ENCODE measurements at places on chromosomes 13 and 19.
A peak's percentile ranks its signal among the peaks of the same experiment; 100 is the strongest.

DNA sequence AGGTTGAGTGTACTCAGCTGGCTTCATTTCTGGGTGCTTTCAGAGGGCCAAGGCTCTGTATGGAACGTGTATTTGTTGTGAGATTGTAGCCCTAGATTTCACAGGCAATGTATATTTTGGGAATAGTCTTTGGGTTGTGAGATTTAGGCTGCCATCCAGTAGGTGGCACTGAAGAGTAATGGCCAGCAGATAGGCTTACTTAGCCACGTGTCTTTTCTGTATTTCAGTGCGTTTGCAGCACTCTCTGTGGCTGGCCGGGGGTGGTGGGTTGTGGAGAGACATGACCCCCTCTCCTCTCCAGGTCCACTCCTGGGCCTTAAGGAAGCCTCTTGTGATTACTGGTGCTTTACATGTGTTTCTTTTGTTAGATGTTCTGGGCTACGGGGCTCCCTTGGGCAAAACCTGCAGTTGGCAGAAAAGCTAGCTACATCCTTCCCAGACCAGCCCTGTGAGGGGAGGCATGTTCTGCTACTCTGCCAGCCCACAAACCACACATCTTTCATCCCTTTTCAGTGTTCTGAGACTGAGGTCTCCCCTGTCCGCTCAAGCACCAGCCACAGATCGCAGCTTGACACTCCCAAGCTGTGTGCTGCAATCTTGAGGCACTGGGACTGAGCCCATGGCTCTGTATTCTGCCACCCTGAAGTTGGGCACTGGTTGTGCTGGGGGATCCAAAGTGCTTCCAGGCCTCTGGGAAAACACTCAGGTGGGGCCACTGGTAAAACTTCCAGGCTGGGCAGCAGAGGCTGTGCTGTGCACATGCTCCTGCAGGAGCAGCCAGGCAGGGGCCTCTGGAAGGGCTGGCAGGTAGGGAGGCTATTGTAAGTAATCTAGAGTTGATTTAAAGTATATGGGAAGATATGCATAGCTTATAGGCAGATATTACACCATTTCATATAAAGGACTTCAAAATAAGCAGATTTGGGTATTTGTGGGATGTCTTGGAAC, 1096.8 kb upstream of the PCDH20 start:
- no peak for DNase-seq

GRCh38 chr13:46743191-46743590, 53.8 kb downstream of the ESD start:
- no peak for DNase-seq

DNA sequence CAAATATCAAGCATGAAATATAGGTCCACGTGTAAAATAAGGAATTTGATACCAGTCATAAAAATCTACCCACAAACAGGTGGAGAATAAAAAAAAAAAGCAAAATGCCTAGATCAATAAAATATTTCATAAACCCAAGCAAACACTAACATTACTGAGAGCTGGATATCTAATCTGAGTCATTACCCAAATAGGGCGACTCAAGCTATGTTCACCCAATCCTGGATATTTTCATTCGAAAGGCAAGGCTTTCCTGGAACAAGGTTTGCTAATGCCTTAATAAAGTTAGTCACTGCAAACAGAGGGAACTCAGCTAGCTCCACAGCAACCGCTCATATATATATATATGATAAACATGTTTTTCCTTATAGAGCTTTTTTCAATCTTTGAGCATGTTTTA, 33.5 kb upstream of the TM9SF2 start:
- DNase-seq, result no peak

DNA sequence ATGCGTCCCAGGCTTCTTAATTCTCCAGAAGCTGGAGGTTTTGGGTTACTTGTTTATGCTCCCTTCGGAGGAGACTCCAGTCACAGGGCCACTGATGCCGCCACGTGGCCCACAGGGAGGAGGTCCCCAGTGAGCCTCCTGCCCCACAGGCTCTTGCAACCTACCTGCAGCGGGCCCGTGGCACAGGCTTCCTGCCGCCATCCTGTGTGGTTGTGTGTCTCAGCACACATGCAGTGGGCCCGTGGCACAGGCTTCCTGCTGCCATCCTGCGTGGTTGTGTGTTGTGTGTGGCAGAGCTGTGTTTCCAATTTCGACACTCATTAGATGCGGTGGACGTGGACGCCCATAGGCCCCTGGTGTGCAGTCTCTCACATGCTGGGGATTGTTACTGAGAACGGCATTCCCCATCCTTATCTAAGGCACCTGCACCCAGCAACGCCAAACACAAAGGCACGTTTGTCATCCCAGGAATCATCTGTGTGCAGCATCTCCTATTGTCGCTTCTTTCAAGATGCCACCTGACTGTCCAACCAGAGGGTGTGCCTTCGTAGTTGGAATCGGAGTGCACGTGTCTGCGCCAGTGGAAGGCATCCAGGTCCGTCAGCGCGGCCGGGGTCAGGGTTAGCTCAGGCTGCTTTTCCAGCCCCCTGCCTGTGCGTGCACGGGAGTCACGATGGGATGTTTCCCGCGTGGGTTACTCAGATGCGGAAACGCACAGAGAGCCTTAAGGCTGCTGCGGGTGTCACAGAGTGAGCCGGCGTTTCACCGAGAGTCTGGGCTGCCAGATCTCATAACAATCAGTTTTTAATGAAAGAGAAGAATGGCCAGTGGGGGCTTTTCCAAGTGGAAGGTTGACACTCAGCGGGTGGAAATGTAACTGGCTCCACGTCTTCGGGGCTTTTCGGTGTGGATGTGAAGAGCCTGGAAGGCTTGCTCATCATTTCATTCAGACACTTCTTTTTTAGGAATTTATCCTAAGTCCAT, 119.8 kb downstream of the ATP11A start:
- DNase-seq, result no peak

GRCh38 chr19:54114340-54115108, 933 bp downstream of the TFPT start:
- peak; percentile 31 for DNase-seq

- DNase-seq, result no peak
Measured at GRCh38 chr19:43804432-43804831, 2.2 kb upstream of the LYPD5 start.

DNA sequence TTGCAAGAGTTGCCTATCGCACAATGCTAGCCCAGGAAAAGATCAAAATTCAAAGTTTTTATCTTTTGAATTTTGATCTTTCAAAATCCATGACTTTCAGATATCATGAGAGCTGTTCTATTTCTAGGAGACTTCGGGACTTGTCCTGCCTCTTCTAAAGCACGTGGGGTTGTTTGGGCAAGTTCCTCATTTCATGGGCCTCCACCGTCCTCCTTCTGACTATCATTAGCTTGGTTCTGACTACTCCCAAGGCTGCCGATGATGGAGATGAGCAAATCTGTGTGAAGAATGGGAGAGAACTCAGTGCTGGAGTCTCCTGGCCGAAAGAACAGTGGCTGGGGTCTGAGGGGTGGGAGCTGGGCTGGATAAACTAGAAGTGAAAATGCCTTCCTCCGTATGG, 86.5 kb downstream of the COL4A1 start:
- no peak for DNase-seq

GRCh38 chr19:35786299-35787160, 11.2 kb downstream of the ARHGAP33 start:
- no peak for DNase-seq

DNA sequence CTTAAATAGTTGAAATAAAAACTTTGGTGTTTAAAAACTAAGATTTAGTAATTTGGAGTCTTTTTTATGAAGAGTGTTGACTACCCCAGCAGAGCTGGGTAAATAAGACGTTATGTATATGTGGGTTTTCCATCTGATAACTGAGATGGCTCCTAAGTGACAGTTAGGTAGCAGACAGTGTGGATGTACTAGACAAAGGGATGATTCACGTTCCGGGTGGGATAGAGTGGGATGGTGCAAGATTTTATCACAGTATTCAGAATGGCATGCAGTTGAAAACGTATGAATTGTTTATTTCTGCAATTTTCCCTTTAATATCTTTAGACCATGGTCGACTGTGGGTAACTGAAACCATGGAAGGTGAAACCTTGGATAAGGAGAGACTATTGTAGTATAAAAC, 50.4 kb downstream of the NAA16 start:
- DNase-seq, result no peak

GRCh38 chr19:1025960-1026782, at the start of gene CNN2:
Gene CNN2 (plus strand): TSS chr19:1026608. CDS start chr19:1026662, 54 bp downstream.
- peak; percentile 59 for DNase-seq

DNA sequence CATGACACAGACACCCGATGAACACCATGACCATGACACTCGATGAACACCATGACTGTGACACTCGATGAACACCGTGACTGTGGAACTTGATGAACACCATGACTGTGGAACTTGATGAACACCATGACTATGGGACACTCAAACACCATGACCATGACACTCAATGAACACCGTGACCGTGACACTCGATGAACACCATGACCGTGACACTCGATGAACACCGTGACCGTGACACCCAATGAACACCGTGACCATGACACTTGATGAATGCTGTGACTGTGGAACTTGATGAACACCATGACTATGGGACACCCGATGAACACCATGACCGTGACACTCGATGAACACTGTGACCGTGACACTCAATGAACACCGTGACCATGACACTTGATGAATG, 31.5 kb downstream of the ZFR2 start:
- no peak for DNase-seq

DNA sequence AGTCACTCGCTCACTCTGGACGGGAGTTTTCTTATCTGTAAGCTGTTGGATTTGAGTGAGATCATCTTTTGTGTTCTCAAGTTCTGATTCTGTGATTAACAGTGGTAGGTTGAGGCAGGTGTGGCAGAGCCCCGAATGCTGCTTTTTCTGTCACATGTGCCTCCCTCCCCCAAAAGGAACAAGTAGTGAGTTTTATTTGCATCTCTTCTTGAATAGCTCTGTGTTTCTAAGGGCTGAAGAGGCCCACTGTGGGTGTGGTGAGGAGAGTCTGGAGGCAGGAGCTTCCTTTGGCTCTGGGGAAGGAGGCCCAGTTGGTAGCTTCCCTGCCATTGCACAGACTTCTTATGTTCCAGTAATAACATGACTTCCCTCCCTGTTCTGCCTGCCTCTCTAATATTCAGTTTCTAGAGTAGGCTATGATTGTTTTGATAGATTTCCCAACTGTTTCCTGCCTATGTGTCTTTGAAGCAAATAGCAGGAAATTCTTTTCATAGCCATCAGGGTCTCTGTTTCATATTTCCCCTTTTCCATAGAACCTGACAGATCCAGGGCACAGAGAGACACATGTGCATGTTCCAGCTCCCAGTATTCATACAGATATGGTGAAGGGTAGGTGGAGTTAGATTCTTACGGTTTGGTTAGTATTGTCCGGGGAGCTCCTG, 23.9 kb upstream of the CXCL17 start:
- DNase-seq, result no peak

GRCh38 chr19:45166723-45167252, 6.0 kb upstream of the NKPD1 start:
- no peak for DNase-seq

- DNase-seq, result no peak
Measured at GRCh38 chr13:59247171-59247570, 916.6 kb downstream of the DIAPH3 start.

DNA sequence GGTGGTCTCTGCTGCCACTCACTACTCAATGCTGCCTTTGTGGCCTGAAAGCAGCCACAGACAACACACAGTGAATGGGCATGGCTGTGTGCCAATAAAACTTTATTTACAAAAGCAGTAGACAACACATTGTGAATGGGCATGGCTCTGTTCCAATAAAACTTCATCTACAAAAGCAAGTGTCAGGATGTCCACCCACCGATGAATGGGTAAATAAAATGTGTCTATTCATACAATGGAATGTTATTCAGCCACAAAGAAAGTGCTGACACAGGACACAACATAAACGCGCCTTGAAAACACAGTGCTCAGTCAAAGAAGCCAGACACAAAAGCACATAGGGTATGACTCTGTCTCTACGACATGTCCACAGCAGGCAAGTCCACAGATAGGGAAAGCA, 20.1 kb downstream of the ZSCAN5A start:
- no peak for DNase-seq

DNA sequence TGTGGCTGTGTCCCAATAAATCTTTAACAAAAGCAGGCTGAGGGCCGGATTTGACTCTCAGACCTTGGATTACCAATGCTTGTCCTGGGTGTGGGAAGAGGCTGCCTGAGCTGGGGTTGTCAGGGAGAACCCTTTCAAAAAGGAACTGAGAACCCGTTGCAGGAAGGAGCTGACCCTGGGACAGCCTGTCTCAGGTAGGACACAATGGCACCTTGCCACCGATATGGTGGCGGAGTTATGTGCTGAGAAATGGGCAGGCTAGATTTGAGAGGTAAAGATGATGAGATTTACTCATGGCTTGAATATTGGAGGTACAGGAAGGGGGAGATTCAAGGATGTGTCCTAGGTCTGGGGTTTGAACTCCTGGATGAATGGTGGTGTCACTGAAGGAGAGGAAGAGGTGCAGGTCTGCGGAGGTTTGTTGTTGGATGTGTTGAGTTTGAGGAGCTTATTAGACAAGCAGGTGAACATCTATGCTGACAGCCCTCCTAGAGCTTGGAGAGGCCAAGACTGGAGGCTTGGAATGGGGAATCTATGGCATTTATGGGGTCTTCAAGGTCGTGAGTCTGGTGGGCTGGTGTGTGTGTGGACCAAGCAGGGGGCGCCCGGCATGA, 7.2 kb downstream of the PLEKHF1 start:
- no peak for DNase-seq

DNA sequence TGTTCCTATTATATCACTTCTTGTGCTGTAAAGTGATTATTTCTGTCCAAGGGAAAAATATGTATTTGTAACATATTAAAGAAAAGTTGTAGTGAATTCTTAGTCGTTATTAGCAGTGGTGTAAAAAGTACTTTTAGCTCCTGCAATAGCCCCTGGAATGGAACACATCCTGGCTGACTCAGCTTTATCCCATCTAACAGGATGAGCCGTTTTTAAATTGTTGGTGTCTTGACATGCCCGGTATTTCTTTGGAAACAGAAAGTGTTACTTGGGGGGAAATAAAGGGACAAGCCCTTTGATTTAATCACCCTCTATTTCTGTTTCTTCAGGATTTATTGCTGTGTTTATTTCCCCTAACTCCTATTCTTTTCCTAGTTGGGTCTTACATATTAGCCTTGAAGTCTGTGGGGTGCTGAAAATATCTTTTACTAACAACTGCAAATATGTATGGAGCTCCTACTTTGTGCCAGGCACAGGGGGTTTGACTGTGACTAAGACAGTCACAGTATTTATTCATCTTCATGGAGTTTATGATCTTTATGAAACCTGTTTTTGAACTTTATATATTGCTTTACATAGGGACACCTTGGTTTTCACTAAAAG, 17.9 kb downstream of the COG3 start:
- DNase-seq, result no peak

GRCh38 chr13:77620138-77620537, 77.3 kb upstream of the SLAIN1 start:
- DNase-seq, result no peak

GRCh38 chr13:30341815-30342570, 34.6 kb upstream of the KATNAL1 start:
- no peak for DNase-seq

DNA sequence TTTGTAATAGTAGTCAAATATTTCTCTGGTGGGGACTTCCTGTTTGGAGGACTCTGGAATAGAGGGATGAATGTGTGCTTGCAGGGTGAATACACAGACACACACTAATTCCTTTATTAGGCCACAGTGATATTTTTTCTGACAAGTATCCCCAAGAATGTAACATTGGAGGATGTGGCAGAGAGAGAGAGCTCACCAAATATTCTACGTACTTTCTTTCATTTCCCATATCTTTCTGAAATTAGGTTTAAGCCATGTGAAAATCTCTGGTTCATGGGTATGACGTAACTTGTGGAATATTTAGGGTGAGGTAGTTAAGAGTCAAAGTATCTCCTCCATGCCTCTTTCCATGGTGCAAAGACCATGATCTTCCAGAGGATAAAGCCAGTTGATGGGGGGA, 463.4 kb downstream of the DIAPH3 start:
- DNase-seq, result no peak

- DNase-seq, result no peak
Measured at GRCh38 chr19:29247872-29248271, 34.9 kb upstream of the UQCRFS1 start.
